ENCODE measurements at places on chromosomes 2 and 18.

GRCh38 chr18:28736223-28736622 is 559.3 kb upstream of the CDH2 start:
- DNase-seq = no peak

DNA sequence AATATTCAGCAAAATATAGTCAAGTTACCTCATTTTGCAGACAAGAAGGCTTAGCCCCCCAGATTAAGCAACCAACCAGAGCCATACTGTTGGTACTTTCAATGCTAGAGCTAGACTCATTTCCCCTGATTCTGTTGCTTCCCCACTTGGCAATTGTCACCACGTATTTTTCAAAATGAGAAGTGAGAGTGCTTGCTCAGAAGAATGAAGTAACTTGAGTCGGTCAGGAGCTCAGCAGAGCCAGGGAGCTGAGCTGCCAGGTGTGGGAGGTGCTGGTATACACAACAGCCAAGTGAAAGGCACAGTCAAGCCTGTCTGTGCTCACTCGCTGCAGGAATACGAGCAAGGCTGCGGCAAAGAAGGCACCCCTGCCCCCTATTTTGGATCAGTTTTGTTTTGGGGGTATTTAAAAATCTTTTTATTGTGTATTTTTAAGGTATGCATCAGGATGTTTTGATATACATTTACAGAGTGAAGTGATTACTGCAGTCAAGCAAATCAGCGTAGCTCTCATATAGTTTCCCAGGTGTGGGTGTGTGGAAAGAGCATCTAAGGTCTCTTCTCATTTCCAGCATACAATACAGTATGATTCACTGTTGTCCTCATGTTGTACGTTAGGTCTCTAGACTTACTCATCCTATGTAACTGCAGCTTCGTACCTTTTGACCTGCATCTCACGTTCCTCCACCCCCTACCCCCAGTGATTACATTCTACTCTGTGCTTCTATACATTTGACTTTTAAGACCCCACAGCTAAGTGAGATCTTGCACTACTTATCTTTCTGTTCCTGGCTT is 62.4 kb downstream of the MRPS9 start:
- DNase-seq = no peak

DNA sequence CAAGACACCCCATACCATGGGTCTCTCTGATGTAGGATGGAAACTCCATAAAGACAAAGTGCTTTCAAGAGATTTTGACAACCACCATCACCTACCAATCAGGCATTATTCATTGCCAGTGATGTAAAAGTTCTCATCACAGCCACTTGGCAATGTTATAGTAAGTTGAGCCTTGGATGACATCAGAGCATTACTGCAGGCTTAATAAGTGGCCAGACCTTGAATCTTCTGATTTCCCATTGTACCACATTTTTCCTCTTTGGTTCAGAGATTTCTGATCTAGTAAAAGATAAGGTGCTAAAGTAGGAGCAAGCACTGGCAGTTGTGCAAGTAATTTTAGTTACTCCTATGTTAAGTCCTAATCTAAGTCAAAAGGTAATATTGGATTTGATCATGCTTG is 36.5 kb downstream of the OSR1 start:
- no peak for DNase-seq

- no peak for DNase-seq
Measured at GRCh38 chr2:227477291-227477690, 5.3 kb downstream of the AGFG1 start.

DNA sequence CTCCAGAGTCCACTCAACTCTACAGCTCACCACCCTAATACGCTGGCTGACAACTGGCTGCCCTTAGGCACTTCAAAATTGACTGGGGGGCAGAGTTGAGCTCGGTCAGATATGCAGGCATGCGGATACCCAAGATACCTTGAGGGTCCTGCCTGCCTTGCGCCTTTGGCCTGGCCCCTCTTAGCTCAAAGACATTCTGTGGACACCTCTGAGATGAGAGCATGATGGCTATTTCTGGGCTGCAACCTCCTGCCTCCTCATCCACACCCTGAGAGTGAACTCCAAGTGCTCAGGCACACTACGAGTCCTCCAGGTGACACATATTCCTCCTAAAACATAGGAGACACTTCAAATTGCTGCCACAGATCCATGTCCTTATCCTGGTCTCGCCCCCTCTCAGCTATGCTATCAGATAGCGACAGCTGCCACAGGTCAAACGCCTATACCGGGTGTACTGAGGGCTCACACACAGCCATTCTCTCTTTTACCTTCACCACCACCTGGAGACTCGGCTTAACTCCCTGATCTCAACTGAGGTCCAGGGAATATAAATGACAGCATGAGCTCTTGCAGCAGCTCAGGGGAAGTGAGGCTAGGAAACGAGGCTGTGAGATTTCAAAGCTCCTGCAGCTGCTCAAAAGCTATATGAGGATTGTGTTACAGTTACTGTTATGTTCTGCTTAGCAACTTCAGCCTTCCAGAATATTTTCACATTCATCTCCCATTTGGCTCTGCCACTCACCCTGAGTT is 60.5 kb upstream of the TEX51 start:
- DNase-seq = no peak

- no peak for DNase-seq
Measured at GRCh38 chr2:164565359-164565758, 55.9 kb downstream of the GRB14 start.

Measured in GDM1 (cell line).